ENCODE measurements at places on chromosomes 1 and 21. TPM values are rescaled to one million over a fixed set of nuclear protein-coding genes. Genes with fewer than 3 reads are reported as not detected.
A peak's percentile ranks its signal among the peaks of the same experiment; 100 is the strongest.

DNA sequence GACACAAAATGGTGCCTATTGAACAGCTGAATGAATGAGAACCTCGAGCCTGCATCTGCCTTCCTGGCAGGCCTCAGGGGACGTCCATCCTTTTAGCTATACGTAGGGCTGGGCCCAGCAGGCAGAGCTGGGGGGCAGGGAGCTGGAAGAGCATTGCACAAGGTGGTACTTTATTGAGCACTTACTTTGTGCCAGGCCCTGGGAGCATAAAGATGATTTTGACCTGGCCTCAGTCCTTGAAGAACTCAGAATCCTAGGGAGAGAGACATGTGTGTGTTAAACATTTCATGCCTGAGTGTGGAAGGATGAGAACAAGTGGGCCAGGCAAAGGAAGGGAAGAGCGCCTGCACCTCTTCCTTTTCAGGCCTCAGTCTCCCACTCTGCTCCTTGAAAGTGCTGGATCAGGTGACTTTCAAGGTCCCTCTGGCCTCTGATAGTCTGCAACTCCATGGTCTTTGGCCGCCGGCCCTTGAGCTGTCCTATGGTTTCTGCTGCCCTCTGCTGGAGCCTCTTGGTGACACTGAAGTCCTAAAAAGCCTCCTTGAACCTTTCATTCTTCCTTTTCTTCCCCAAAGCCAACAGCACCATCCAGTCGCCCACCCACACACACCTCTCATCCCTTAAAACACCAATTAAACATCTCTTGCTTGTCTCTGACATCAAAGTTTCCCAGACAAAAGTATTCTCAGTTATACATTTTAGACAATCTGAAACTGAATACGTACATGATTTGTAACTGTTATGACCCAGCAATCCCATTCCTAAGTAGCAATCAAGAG, 3.5 kb upstream of the PEAR1 start:
- DNase-seq: peak; percentile 67

Gene TYW3
- 38.7 TPM for polyA plus RNA-seq

DNA sequence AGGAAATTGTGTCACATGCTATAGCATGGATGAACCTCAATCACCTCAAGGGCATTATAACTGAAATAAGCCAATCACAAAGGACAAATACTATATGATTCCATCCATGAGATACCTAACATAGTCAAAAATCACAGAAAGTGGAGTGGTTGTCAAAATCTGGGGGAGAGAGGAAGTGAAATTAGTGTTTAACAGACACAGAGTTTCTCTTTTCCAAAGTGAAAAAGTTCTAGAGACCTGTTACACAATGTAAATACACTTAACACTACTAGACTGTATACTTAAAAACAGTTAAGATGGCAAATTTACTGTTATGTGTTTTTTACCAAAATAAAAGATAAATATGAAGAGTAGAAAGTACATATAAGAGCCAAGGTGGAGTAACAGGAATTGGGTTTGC, 31.8 kb downstream of the ZNF644 start:
- no peak for DNase-seq

Gene SH2D2A
- 0.62 TPM for polyA plus RNA-seq
